Stimulated activated CD8-positive, alpha-beta memory T cell treated with anti-CD3 and anti-CD28 coated beads, Interleukin-7, amount 100 ng/mL, for 1 hour (primary cell): ENCODE measurements at places on chromosomes 5 and 9.

GRCh38 chr5:22604711-22605110 lies 248.4 kb downstream of the CDH12 start:
- no peak for DNase-seq

- DNase-seq = peak; percentile 58
These were observed 1.7 kb upstream of the NTMT1 start for GRCh38 chr9:129624168-129624759.

GRCh38 chr9:137305060-137305797 lies 3.2 kb upstream of the NRARP start:
- DNase-seq = no peak

GRCh38 chr9:6543204-6543603 lies 102.3 kb downstream of the GLDC start:
- DNase-seq = no peak

GRCh38 chr5:1032551-1033027 lies 24.0 kb downstream of the NKD2 start:
- DNase-seq = no peak

GRCh38 chr5:134982230-134982629 lies 14.5 kb downstream of the CATSPER3 start:
- DNase-seq = no peak

- DNase-seq = no peak
These were observed 18.9 kb downstream of the WNT8A start for GRCh38 chr5:138102454-138103318.

GRCh38 chr5:2326601-2327000 lies 424.9 kb downstream of the IRX2 start:
- no peak for DNase-seq

DNA sequence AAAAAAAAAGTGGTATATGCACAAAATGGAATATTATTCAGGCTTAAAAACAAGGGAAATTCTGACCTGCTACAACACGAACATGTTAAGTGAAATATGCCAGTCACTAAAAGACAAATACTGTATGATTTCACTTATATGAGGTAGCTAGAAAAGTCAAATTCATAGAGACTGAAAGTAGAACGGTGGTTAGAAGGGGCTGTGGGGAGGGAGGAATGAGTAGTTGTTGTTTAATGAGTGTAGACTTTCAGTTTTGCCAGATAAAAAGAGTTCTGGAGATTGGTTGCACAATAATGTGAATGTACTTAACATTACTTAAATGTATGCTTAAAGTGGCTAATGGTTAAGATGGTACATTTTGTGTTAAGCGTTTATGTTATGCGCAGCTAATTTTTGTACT lies 79.5 kb upstream of the IL12B start:
- DNase-seq = no peak

DNA sequence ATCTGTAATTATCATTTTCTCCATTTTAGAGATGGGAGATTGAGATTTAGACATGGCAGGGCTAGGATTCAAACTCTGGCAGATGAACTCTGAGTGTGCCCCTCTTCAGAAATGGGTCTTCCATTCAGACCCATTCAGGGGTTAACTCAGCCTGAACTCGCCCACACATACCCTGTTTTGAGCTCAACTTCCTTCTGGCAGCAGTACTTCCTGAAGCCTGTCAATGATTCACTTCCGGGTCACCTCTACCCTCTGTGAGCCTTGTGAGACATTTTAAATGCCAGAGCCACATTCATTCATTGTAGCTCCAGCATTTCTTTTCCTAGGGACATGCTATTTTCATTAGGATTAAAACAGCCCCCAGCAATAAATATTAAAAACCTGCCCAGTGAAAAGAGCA lies 209.3 kb upstream of the SLC24A2 start:
- DNase-seq = no peak

GRCh38 chr5:7753596-7753995 lies 97.3 kb downstream of the CFAP90 start:
- DNase-seq = no peak

- DNase-seq = no peak
These were observed 12.6 kb upstream of the C5orf46 start for GRCh38 chr5:147918899-147919298.

GRCh38 chr5:43370352-43370751 lies 41.8 kb downstream of the CCL28 start:
- DNase-seq = no peak

GRCh38 chr9:106414042-106414441 lies 448.9 kb upstream of the ZNF462 start:
- no peak for DNase-seq
